ENCODE measurements at places on chromosomes 16 and 17. TPM values are rescaled to one million over a fixed set of nuclear protein-coding genes. Genes with fewer than 3 reads are reported as not detected.

GRCh38 chr16:30895627-30896260, 670 bp upstream of the CTF1 start:
- peak; percentile 74 for DNase-seq

GRCh38 chr17:4365103-4365627, 1.3 kb downstream of the UBE2G1 start:
- DNase-seq = peak; percentile 90

DNA sequence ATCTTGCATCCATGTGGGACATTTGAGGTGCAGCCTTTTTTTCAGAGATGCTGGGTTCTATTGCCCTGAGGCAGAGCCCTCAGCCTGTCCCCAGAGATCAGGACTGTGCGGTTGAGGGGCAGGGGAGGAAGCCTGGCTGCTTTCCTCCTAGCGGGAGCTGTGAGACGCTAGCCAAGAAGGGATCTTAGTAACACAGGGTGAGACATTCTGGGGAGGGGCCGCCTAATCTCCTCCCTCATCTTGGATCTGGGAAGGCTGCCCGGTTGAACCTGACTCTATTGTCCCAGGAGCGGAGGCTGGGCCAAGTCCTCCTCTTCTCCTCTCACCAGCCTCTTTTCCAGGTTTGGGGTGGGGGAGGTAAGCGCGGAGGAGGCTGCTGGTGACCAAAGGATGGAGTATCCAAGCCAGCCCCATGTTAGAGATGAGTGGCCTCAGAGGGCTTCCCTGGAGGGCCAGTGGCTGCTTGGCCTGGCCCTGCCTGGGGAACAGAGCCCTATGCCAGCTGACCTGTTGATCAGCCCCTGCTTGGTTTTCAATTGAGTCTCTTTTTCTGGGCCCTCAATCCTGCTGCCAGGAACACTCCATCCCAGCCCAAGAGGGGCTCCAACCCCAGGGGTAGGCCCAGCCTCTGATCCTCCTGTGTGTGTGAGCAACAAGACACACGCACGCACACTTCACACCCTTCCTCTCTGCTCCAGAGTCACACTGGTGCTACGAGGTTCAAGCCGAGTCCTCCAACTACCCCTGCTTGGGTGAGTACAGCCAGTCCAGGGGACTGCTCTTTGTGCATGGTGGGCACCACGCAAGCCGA, 5.0 kb downstream of the CA4 start:
- no peak for DNase-seq

KRT24 gene
- not detected for polyA plus RNA-seq

- no peak for DNase-seq
Measured at GRCh38 chr16:60682219-60682618, 1354.0 kb downstream of the CDH8 start.

DNA sequence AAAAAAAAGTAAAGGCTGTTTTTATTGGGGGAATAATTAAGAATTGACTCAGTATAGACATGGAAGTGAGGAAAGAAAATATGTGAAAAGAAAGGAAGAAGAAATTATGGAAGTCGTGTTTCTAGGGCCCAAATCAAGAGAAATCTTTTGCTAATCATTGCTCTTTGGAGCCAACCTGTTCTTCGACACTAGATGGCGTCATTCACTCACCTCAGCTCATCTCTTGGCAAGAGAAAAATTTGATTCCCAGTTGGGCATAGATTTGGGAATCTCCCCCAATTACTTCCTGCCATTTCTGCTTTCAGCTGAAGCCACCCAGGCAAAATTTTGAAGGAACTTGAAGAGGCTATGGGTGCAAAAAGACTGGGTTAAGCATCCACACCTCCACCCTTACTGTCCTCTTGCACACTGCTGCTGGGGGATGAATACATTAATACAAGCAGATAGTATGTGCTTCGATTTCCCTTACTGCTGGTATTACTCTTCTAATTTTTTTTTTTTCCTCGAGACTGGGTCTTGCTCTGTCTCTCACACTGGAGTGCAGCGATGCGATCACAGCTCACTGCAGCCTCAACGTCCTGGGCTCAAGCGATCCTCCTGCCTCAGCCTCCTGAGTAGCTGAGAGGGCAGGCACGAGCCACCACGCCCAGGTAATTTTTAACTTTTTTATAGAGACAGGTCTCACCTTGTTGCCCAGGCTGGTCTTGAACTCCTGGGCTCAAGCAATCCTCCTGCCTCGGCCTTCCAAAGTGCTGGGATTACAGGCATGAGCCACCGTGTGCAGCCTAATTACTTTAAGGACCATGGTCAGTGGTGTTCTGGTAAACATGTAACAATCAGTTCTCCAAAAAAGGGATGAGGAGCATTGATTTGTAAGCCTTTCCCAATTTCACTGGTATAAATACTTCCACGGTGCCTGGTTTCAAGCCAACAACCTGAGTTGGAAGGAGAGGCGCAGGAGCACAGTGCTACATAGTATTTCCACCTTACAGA, 13.5 kb downstream of the PSMD7 start:
- DNase-seq = peak; percentile 20

GRCh38 chr17:61235001-61235826, 164.4 kb upstream of the TBX2 start:
- no peak for DNase-seq

DNA sequence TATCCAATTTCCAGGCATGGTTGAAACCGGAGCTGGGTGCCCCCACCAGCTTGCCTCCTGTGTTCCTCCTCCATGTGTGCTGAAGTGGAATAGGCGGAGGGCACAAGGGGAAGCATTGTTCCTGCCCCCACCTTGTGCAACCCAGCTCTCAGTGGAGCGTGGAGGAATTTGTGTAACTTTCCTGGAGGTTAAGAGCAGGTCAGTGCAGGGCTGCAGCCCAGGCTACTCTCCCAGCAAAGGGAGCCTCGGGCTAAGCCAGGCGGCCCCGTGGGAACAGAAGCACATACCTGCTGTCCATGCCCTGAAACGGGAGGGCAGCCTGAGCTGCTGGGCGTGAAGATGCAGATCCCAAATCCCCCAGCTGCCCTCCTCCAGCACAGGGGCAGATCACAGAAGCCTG, 158.8 kb upstream of the LHX1 start:
- DNase-seq = no peak

CFAP97D1 gene
- polyA plus RNA-seq = 0.04 TPM

GRCh38 chr17:71824671-71825070, 296.1 kb upstream of the SOX9 start:
- no peak for DNase-seq

- DNase-seq = peak; percentile 48
Measured at GRCh38 chr17:33200587-33200986, 92.5 kb downstream of the ASIC2 start.

KCNJ18 gene
- not detected for polyA plus RNA-seq

RND2 gene
- 1.8 TPM for polyA plus RNA-seq

GAS2L2 gene
- 0.13 TPM for polyA plus RNA-seq

DNA sequence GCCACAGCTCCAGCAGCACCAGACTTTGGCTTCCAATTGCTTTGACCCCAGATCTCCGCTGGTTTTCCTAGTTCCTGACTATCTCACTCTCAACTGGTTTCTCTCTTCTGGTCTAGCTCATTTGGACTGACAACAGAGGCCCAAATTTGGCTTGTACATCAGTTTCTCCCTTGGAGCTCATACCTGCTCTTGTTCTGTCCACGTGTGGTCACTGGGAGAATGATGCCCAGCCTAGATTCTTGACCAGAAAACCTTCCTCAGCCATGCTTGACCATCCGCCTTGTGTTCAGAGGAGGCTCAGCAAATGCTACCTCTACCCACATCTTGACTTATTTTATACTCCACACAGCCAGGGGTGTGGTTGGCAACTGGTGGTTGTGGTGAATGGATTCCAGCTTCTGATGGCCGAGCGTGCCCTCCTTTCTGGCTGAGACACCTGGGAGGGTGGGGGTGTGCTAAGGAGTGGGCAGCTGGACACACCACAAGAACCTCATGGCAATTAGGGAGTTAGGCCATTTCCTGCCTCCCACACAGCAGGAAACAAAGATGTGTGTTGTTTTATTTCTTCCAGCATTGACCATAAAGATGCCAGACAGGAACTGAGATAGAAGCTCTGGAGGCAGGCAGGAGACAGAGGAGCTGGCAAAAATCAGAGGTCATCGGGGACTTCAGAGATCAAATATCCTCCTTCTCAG, 93.8 kb upstream of the FAM20A start:
- no peak for DNase-seq
